ENCODE measurements at places on chromosomes 5 and 9.
A peak's percentile ranks its signal among the peaks of the same experiment; 100 is the strongest.

DNA sequence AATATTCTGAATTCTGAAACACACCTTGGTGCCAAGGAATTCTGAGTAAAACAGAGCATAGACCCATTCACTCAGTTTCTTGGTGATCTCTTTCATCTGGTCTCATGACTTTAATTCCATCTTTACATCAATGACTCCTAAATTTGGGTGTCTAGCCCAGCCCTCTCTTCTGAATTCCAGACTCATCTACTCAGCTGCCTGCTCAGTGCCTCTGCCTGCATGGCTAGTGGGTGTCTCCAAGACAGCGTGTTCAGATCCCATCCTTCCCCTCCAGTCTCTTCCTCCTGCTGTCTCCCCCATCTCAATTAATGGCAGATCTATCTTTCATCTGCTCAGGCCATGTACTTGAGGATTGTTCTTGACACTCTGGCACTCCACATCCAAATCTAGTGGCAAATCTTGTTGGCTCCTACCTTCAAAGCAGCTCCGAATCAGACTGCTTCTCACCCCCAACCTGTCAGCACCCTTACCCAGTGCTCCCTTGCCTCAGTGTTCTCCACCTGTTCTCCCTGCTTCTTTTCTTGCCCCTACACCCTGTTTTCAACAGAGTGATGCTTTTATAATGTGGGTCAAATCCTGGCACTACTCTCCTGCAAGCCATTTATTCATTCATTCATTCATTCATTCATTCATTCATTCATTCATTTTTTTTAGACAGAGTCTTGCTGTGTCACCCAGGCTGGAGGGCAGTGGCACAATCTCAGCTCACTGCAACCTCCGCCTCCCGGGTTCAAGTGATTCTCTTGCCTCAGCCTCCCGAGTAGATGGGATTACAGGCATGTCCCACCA, 5.3 kb downstream of the CAVIN4 start:
- DNase-seq, result no peak

GRCh38 chr5:149778303-149779123, 48.4 kb downstream of the PPARGC1B start:
- DNase-seq, result peak; percentile 35

- no peak for DNase-seq
Measured at GRCh38 chr5:132692632-132692967, 18.8 kb downstream of the IL4 start.

DNA sequence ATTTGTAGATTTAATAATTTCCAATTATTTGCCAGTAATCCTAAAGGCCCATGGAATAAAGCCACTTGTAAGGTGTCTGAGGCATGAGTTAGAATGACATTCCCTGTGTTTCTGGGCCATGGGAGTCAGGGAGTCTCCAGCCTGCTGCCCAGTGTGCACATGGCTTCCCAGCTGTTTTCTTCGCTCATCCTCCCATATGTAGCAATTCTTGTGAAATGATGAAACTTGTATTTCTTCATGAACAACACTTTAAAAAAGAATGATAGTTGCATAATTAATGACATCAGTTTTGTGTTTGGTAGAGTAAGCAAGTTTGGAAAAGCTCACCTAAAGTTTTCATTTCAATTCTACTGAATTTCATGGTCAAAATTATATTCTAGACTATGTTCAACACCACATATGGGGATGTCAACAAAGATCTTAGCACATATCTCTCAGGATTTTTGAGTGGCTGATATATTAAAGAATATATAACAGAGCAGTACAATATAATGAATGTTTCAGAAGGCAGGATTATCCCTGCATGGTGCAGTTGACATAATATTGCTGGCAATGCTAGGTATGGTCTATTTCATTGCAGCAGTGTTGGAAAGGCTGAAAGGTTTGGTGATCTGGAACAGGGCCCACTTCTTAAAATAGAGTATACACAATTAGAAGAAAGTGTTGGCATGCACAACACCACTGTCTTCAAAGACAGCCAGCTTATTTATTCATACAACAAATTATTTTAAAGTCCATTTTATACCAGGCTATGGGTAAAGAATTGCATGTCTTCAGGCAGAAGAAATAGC, 44.7 kb downstream of the GRIN3A start:
- DNase-seq, result no peak

- DNase-seq, result no peak
Measured at GRCh38 chr5:175015028-175015685, 290.8 kb downstream of the MSX2 start.

- no peak for DNase-seq
Measured at GRCh38 chr5:11619339-11620024, 284.8 kb downstream of the CTNND2 start.

DNA sequence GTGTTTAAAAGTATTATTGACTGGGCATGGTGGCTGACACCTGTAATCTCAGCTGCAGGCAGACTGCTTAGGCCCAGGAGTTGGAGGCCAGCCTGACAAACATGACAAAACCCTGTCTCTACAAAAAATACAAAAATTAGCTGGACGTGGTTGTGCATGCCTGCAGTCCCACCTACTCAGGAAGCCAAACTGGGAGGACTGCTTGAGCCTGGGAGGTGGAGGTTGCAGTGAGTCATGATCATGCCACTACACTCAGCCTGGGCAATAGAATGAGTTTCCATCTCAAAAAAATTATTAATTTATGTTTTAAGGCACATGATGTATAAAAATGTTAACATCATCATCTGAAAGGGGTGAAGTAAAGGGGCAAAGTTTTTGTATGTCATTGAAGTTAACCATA, 49.7 kb upstream of the FNIP1 start:
- no peak for DNase-seq

- DNase-seq, result no peak
Measured at GRCh38 chr5:133145436-133146170, 93.8 kb downstream of the HSPA4 start.

DNA sequence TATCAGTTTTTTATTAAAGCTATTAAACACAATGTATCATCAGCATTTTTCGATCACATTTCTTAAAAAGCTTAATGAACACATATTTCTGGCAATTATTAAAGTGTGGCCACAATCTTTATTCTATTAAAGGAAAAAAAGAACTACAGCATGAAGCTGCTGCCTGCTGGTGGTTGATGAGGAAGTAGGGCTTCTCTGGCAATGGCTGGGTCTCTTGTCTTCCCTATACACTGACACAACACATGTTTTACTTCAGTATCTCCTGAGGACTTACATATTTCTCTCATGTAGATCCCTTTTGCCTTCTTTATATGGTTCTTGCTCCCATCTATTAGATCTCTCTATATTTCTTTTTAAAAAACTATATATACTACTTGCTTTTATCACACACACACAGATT, 590.7 kb downstream of the RAB3C start:
- peak; percentile 11 for DNase-seq

GRCh38 chr9:8622871-8623270, 823.3 kb upstream of the DMAC1 start:
- no peak for DNase-seq

GRCh38 chr9:133672503-133673257, 36.5 kb downstream of the DBH start:
- no peak for DNase-seq

DNA sequence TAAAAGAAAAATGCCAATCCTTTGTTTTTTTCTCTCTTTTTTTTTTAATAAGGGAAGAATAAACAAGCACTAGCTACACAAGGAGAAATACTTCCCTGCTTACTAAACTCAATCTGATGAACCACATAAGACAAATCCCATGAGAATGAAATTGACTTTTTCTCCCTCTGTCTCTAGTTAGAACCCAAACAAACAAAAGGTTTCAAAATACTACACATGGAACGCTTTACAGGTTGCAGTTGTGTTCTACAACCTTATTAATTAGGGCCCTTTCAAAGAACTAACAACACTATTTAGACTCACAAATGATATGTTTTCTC, 124.5 kb downstream of the PDE4D start:
- no peak for DNase-seq

GRCh38 chr5:8012131-8012977, 143.4 kb downstream of the MTRR start:
- DNase-seq, result peak; percentile 24

GRCh38 chr9:134359493-134360179, 33.4 kb downstream of the RXRA start:
- DNase-seq, result no peak

DNA sequence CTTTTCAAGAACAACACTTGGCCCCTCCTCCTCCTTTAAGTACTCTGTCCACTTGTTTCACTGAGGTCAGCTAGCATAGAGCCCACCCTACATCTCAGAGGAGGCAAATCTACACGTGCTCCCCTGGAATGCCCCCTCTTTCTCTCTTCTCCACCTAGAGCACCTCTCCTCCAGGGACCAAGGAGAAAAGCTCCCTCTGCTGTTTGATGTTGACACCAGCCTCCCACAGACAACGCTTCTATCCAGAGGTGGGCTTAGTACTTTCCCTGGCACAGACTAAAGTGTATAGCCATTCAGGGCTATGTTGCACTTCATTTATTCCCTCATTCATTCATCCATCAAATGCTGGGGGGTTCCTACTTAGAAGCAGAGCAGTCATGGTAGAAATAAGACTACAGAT, 68.2 kb upstream of the TAF1L start:
- DNase-seq, result no peak

DNA sequence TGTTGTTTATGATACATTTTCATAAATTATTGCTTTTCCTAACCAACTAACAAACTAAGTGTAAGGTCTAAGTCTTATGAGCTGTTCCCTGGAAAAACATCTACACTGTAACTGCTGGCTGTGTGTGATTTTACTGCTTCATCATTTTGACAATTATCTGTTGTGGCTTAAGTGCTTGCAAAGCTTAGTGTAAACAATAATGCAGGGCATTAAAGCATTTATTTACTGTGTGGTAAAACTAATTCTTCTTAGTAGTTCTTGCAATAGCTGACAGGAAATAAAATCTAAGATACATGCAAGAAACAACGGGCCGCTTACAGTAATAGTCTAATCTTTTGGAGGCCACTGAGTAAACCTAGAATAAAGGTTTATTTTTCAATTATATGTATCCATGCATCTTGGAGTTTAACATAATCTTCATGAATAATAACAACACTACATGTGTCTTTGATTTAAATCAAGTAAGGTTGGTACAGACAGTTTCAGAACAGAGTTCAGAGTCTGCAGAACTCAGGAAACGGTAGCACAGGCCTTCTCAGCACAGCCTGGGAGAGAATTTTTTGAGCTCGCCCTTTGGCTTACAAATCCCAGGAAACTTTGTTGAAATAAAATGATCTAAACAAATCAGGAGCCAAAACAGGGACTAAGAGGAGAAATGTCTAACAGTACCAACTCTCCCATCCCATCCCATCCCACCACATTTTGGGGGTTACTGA, 473.1 kb downstream of the NR2F1-AS1 start:
- DNase-seq, result no peak

DNA sequence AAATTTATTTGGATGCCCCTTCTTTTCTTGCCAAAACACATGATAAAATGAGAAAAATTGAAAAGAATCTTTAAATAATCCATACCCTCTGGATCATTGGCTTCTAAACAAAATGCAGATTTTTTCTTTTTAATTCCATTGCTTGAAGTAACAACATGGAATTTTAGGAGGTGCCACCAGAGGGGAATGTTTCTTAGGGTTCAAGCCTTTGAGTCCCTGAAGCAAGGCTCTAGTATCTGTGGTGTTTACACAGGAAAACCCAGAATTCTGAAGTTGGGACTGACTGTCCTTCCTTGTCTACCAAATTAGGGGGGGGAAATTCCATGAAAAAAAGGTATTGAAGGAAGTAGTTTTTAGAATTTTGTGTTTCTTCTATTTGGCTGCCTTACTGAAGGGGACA, 69.4 kb downstream of the LMNB1 start:
- DNase-seq, result no peak

DNA sequence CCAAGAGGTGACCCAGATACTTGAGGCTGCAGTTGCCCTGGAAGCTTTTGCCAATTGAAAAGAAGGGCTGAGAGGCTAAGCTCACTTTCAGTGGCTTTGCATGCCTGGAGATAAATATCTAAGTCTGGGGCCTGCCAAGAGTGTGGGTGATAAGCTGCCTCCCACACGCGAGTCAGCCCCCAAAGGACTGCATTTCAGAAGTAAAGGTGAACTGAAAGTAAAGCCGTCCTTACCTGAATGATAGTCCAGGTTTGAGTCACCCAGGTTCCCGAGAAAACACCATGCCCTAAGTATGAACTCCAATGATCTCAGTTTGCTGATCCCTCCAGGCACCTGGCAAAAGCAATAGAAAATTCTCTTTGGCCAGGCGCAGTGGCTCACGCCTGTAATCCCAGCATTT, 22.5 kb upstream of the N4BP3 start:
- DNase-seq, result no peak

- DNase-seq, result no peak
Measured at GRCh38 chr9:94872083-94872833, 145.8 kb downstream of the AOPEP start.

DNA sequence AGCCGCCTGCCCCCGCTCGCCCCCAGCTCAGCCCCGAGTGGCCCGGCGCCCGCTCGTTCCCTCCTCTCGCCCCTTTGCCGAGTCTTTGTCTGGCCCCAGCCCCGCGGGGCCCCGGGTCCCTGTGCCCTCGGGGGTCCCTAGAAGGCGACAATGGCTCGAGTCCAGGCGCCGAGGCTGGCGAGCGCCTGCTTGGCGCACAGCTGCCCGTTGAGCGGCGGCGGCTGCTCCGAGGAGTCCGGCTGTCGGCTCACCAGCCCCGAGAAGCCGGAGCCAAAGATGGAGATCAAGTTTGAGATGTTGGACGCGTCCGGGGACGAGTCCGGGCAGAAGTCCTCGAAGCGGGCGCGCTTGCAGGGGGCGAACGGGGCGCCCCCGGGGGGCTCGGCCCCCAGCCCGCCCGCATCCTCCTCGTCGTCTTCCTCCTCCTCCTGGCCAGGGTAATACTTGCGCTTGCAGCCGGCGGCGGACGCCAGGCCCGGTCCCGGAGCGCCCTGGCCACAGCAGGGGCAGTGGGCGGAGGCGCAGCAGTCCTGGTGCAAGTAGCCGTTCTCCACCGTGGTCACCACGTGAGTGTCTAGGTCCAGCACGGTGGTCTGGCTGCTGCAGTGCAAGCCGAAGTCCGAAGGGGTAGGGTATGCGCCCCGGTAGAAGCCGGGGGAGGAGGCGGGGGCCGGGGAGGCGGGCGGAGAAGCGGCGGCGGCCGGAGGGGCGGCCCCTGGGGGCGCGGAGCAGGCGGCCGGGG, 1.2 kb downstream of the IER5L start:
- no peak for DNase-seq

DNA sequence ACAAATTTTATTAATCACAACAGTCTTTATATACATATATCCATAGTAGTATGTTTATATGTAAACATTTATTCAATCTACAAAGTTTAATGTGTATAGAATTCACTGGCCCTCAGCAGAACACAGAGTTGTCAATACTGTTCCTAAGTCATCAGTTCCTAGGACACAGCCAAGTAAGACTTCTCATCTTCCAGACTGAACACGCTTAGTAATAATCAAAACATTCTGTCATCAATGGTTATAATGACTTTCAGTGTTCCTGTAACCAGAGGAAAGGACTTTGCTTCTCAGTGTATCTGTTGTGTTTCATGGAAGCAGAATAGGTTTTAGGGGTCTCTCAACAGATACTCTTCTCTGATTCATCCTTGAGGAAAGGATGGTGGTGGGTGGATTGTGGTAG, 82.2 kb downstream of the SMIM23 start:
- DNase-seq, result no peak

GRCh38 chr5:127340606-127341005, 50.0 kb downstream of the MEGF10 start:
- DNase-seq, result no peak

All from CMK (cell line).